ENCODE measurements at places on chromosomes 1 and 21.

DNA sequence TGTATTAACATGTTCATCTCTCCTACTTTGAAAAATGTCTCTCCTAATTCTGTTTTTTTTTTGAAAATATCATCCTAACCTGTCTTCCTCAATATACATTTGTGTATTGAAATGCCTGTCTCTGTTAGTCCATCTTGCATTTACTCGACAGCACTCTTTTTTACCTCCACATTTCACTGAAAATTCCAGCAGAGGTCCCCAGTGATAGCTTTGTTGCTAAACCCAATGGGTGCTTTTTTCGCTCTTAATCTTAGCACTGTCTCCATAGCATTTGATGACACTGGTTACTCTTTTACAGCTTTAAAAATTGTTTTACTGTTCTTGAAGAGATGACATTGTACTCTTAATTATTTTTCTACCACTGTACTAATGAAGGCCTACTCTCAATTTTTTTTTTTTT is 10.8 kb downstream of the OSBPL9 start:
- DNase-seq = no peak

- DNase-seq = no peak
Observed at GRCh38 chr1:20702416-20702815, 15.4 kb downstream of the KIF17 start.

DNA sequence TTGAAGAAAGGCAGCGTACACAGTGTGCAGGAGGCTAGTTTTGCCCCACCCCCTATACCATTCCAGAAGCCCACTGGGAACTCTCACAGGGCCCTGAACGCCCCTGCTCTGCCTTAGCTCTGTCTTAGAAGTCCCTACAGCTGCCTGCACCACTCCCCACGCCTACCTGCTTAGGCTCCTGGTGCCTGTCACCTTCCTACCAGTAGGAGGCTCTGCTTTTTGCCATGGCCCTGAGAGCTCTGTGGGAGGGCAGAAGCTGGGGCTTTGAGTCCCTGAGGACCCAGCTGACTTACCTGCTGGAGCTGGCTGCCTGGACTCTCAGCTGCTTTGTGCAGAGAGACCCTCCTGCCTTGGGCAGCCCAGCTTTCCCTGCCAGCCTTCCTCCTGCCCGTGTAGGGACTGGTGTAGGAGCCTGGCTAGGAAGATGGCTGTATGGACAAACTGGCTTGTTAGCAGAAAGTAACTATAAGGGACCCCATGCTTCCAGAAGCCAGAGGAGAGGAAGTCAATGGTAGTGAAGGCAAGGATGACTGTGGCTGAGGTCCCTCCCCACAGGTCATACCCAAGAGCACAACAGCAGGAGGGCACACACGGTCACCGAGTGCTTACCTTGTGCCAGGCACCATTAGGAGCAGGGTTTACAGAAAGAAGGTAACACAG is 9.8 kb upstream of the CELSR2 start:
- DNase-seq = peak; percentile 92

GRCh38 chr1:181064011-181064623 is 24.4 kb upstream of the IER5 start:
- DNase-seq = peak; percentile 61

DNA sequence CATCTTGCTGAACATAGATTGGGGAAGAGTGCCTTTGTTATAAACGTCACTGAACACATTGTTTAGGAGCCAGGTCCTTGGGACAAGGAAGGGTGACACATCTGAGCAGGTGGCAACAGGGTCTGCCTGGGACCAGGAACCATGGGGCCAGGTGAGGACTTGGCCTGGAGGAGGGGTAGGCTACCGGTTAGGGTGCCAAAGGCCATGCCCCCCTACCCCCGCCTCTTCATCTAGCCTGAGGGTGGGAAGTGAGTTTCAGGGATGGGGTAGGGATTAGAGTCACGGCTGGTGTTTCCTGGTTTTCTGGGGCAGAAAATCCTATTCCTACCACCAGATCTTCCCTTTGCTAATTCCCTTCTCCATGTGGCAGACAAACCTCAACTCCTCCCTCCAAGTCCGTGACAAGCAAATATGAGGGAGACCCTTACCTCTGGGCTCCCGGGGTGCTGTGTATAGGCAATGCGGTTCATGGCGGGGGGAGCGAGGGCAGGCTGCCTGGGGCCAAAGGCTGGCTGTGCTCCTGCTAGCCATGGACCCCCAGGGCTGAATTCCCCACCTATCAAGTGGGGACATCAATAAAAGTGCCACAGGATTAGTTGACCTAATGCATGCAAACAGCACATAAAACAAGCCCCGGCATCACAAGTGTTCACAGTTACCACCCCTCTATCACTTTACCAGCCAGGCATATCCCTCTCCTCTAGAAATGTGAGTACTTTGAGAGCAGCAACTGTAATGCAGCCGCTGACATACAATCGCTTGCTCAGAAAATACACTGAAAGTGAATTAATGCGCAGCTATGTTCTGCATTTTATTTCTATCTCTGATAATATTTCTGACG is 14.5 kb downstream of the CD247 start:
- peak; percentile 48 for DNase-seq

- DNase-seq = no peak
Observed at GRCh38 chr1:192905049-192905448, 96.2 kb downstream of the RGS2 start.

- no peak for DNase-seq
Observed at GRCh38 chr1:160325252-160325651, 17.8 kb downstream of the COPA start.

DNA sequence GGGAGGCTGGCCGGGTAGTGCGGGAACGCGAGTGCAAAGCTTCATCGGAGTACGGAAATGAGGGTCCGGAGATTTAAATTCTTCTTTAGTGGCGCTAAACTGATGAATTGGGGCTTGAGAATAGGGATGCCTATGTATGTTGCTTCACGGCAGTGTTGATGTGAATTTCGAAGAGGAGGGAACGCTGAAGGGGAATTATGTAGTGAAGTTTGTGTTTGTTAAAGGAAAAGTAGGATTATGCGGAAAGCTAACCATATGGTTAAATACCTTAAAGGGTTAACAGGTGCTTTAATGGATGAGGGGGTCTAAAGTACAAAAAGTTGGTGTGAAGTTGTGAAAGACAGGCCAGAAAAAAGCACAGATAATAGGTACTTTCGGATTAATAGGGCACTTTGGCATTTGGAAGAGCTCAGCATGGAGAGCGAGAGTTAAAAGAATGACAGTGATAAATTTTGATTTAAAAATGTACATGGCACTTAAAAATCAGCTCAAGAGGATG is 1.4 kb downstream of the HS2ST1 start:
- DNase-seq = no peak

DNA sequence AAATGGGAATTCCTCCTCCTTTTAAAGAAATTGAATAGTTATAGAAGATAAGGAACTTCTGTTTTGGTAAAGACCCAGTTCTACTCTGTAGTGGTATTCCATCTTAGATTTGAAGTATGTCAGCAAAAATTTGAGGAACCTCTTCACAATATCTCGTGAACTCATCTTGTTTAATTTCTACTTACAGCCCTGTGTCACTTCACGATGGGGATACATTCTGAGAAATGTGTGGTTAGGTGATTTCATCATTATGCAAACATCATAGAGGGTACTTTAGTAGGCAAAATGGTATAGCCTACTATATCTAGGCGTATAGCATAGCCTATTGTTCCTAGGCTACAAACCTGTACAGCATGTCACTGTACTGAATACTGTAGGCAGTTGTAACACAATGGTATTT is 36.0 kb downstream of the ALG6 start:
- DNase-seq = no peak

- no peak for DNase-seq
Observed at GRCh38 chr1:201795066-201795465, 33.9 kb upstream of the IPO9 start.

GRCh38 chr21:17467392-17467791 is 45.5 kb upstream of the CXADR start:
- no peak for DNase-seq

- DNase-seq = no peak
Observed at GRCh38 chr1:78440381-78440793, 50.4 kb upstream of the PTGFR start.

- peak; percentile 23 for DNase-seq
Observed at GRCh38 chr1:51282605-51283004, 46.5 kb downstream of the RNF11 start.

DNA sequence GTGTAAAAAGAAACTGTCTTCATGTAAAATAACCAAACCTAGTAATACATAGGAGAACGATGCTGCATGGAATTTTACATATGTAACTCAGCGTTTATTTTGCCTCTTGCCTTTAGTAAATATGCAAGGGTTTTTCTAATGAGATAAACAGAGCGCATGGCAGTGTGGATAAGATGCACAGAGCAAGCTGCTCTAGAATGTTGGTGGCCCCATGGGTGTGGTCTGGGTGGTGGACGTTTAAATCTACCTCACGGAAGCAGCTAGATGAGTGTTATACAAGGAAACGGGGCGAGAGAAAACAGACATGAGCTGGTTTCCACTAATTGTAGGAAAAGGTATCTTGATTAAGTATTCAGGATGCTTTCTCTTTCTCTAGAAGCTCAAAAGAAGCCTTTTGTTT is 205.9 kb downstream of the DSCAM start:
- no peak for DNase-seq

GRCh38 chr1:247304031-247304430 is 27.6 kb downstream of the ZNF496 start:
- DNase-seq = no peak

DNA sequence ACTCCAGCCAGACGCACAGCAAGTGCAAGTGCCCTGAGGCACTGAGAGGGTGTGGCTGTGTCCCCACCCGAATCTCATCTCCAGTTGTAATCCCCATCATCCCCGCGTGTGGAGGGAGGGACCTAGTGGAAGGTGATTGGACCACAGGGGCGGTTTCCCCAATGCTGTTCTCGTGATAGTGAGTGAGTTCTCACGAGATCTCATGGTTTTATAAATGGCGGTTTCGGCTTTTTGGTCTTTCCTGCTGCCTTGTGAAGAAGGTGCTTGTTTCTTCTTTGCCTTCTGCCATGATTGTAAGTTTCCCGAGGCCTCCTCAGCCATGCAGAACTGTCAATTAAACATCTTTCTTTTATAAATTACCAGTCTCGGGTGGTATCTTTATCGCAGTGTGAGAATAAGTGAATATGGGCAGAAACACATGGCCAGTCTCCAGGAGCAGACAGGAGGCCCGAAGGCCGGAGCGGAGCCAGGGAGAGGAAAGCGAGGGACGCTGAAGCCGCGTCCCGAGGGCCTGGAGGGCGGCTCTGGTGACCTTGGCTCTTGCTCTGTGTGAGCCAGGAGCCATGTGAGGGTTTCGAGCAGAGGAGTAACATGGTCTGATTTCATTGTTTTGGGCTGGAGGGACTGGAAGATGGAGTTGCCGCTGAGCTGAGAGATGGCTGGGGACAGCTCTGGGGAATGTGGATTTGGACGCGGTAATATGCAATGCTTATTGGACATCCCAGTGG is 76.0 kb upstream of the C1orf174 start:
- DNase-seq = no peak

DNA sequence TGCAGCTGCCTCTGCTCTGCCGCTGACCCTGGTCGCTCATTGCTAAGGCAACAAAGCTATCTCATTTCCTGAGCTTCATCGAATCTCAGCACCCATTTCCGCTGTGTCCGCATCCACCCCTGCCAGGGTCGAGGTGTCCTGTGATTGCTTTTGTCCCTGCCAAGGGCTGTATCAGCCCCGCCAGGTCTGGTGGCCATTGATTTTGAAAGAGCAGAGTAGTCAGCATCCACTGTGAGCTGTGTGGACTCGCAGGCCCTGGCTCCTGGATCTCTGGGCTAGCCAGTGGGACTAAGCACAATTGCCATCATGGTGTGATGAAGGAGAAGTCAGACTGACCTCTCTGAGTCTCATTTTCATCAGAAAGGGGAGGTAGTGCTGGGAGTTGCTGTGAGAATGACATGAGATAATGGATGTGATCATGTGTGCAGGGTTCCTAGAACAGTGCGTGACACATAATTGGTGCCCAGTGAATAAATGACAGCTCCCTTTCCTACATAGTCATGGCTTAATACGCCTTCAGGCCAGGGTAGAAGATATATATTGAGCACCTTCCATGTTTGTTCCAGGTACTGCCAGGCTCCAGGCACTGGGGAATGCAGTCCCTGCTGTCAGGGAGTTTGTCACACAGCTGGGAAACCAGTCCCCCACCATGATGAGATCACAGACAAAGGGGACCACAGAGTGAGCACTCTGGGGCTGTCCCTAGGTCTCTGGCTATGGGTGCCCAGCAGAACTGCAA is 32.1 kb downstream of the NAV1 start:
- DNase-seq = peak; percentile 23

DNA sequence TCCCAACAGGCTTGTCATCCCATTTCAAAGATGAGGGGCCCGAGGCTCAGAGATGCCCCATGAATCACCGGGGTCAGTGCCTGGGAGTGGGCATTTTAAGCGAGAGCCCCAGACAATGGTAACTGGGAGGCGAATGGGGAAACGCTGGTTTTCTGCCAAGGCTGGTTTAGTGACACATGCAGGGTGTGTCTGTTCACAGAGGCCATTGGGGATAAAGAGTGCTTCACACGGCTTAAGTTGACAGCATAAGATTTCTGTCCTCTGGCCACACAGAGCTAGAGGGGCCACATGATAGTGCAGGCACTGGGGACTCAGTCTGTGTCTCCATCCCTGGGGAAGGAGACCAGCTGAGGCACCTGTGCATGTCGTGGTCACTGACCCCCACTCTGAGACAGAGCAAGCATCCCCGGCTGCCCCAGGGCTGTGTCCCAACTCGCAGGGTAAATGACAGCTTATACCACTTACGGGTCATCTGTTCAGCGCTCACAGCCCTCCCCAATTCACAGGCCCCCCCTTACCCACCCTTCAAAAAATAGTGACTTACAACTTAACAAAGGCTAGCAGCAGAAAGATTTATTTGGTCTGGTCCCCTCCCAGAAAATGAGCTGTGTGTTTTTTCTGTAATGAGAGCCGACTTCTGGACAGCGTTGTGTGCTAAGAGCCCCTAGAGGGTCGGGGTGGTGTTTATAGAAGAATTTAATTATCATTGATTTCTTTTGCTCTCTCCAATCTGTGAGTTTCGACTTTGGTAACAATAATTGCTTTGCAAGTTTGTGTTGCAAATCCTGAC is 34.9 kb upstream of the ARHGEF16 start:
- DNase-seq = no peak

- no peak for DNase-seq
Observed at GRCh38 chr1:3905953-3906671, 6.0 kb upstream of the C1orf174 start.

GRCh38 chr1:115241309-115241708 is 96.7 kb downstream of the NGF start:
- DNase-seq = no peak

DNA sequence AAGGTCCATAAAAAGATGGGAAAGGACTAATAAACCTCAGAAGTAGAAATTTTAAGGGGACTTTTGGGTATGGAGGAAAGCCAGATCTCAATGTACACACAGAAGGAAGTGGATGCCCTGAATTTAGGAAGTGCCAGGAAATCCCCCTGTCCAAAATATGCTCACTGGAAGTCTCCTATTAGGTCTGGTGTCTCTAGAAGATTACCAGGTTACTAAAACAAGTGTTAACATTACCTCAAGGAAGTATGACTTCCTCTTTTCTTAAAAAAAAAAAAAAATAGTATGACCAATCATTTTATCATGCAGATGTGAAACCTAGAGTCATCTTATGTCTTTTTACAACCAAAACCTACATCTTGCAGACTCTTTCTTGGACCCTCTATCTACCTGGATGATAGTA is 30.7 kb downstream of the CD58 start:
- DNase-seq = no peak

Measured in islet precursor cell (in vitro differentiated cells).